ENCODE measurements at places on chromosomes 12 and 14.

DNA sequence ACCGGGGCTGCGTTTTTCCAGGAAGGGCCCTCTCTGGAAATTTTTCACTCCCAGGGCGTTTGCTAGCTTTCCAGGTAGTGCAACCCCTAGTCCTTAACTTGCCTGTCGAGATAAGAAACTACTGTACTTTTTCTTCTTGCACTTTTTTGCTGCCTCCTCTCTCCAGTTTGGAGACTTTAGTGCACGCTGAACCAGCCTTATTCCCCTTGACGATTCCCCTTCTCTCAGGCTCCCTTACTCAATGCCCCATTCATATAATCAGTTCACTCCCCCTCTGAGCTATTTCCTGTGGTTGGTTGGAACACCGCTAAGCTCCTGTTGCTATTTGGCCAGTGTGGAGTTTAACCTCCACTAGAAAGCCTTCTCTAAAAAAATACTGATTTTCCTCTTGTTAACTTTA lies 682 bp downstream of the CREBL2 start:
- peak; percentile 13 for DNase-seq

- DNase-seq = no peak
Measured at GRCh38 chr14:68377459-68377858, 415.4 kb downstream of the ZFP36L1 start.

GRCh38 chr14:100150932-100151587 lies 8.4 kb downstream of the DEGS2 start:
- no peak for DNase-seq

DNA sequence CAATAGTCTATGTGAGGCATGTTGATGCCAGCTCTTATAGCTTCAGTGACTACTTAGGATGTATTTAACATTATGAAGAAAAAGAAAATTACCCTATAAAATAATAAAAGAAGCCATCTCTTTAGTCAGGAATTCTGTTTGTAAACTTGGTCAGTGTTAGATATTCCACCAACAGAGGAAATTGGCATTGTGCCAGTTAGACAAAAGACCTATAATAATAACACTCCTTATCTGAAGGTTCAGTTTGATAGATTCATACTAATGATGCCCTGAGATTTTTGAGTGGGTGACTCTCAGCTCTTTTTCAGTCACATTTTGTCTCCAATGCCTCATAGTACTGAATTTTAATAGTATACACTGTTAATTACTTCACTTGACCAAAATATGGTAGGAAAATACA lies 6.6 kb downstream of the SYT10 start:
- no peak for DNase-seq

GRCh38 chr12:120235369-120236323 lies 29.9 kb downstream of the PXN start:
- no peak for DNase-seq

DNA sequence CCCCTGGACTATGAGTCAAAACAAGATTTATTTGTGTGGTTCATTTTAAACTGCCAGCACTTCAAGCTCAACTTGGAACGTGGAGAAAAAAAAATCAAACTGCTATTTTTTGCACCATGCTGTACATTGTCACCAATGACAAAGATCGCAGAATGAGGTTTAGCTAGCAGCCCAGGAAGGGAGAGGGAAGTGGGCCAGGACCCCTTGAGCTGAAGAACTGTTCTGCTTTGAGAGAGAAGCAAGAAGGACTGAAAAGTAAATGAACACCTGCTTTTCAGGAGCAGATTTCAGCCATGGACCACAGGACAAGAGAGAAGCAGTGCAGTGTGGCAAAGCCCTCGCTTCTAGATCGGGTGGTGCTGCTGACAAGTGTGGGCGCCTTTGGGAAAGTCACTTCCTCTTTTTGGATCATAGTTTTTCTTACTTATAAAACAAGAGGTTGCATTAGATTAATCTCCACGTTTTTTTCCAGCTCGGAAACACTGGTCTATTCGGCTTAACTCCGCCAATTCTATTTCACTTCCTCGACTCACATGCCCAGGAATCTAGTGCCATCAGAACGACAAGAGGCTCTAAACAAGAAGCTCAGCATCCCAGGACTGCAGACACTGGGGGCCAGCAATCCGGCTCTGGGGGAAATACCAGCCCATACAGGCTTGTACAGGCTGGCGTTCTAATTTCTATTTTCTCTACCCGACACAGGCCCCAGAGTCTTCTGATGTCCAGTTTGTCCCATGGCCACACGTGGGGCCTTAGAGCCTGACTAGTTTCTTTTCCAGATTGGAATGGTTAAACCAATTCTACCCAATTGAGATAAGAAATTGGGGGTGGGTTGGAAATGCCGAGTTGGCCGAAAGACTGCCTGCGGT lies 129.9 kb downstream of the CRACR2A start:
- DNase-seq = peak; percentile 49

DNA sequence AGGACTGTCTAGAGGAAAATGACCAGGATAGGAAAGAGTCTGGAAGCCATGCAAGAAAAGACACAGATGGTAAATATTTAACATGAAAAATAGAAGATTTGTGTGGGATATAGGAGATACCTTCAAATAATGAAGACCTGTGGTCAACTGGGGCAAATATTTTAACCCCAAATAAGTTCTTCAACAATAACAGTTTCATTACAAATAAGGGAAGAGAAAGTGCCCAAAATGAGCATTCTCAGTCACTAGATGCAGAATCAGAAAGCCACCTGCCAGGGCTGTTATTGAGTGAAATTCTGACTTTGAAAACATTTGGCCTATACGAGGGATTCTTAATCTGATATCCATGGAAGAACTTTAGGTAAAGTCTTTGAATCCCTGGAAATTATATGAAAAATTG lies 231.2 kb upstream of the PLEKHG7 start:
- DNase-seq = peak; percentile 20

DNA sequence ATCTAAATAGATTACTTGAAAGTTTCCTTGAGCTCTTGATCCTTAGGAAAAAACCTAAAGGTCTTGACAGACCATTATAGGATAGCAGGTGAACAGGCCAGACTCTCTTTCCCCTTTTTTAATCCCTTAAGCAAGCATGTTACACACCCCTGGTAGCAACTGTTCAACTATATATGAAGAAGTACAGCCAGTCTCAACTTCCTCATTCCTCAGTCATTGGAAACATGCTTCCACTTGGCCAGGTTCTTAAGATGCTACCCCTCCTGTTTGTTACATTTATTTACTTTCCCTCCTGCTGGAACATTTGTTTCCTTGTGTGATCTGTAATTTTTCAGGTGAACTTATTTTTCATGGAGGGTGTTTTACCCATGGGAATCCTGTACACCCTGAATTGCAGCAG lies 124.1 kb downstream of the ARMH4 start:
- DNase-seq = no peak

DNA sequence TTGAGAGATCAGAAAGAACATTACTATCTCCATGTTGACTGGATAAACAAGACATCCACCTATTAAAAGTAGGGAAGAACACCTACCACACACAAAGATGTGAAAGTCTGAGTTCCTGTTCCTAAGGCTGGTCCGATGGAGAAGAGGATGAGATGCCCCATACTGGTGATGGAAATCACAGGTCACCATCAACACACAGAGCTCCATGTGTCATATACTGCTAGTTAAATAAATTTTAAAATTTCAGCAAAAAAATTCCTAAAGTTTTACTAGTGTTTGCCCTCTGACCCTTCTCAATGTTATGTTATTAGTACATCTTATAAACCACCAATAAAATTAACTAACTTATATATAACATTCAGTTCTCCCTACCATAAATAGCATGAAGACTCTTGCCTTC lies 59.1 kb downstream of the KCNA5 start:
- DNase-seq = no peak

- DNase-seq = no peak
Measured at GRCh38 chr14:55136885-55137786, 8.1 kb downstream of the LGALS3 start.

GRCh38 chr12:91920276-91920675 lies 225.4 kb downstream of the BTG1 start:
- no peak for DNase-seq

DNA sequence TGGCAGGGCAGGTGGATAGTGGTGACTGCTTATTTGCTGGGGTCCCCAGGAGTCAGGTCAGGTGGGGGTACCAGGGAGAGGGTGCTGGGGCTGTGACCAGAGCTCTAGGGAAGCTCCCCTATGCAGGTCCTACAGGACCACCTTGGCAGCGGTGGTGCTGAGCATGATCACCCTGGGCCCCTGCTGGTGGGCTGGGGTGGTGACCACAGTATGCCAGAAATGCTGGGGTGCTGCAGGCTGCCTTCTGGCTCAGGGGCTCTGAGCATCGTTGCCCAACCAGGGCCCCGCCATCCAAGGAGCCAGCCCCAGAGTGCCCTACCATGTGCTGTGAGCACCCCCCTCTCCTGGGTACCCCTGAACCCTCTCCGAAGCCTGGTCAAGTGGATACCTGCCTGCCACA lies 17.5 kb upstream of the NUDT14 start:
- DNase-seq = no peak

GRCh38 chr12:52350786-52351185 lies 16.5 kb downstream of the KRT85 start:
- DNase-seq = no peak

- no peak for DNase-seq
Measured at GRCh38 chr14:93101181-93101580, 14.5 kb downstream of the ITPK1 start.

DNA sequence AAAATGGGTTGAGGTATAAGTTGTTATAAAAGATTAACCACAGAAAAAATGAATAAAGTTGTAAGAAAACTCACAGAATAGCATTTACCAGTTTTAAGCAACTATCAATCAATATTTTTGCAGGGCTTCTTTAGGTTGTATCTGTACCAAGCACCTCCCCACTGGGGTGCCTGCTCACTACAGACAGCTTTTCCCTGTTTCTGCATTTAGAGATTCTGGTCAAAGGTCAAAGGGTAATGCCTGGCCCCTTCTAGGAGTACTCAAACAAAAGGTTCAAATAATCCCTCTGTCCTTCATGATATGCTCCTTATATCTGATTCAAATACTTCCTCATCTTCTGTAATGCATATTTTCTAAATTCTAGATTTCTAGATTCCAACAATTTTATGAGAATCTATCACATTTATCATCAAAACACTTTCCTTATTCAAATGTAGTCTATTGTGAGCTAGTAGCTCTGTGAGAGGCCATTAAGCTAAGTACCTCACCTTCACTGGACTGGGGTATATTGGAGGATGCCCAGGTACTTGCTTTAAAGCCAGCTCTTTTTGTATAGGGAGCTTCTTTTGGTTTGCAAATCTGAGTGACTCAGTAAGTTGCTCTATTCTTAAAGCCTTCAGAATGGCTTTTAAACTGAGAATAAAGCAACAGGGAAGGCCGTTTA lies 120.7 kb upstream of the PTPRB start:
- DNase-seq = no peak

GRCh38 chr14:106879241-106879640 lies 1352.9 kb downstream of the TMEM121 start:
- DNase-seq = peak; percentile 76

- DNase-seq = no peak
Measured at GRCh38 chr12:117387832-117388231, 26.4 kb upstream of the NOS1 start.

DNA sequence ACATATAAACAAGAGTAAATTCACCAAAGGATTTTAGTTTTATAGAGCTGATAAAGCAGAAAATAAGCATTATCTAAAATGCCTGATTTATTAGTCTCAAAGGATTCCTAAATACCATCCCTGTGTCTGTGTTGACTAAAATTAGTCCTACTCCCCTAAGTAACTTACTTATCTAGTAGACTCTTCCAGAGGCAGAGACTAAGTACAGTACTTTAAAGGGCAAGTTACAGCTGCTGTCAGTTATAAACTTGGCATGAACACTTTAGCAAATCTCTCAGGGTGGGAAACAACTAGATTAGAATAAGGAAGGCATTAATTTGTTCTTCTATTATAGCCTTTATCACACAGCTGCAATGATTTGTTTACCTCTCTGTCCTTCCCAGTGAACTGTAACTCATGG lies 46.0 kb downstream of the ATP2B1 start:
- DNase-seq = no peak

GRCh38 chr12:65926119-65926908 lies 102.0 kb downstream of the HMGA2 start:
- DNase-seq = no peak

GRCh38 chr12:92055877-92056276 lies 89.8 kb downstream of the BTG1 start:
- no peak for DNase-seq
